ENCODE measurements at places on chromosomes 5 and 9. TPM values are rescaled to one million over a fixed set of nuclear protein-coding genes. Genes with fewer than 3 reads are reported as not detected.

GRCh38 chr5:44412286-44412685, 23.1 kb upstream of the FGF10 start:
- DNase-seq, result no peak

GRCh38 chr5:160354666-160355065, 15.8 kb downstream of the C1QTNF2 start:
- no peak for DNase-seq

DNA sequence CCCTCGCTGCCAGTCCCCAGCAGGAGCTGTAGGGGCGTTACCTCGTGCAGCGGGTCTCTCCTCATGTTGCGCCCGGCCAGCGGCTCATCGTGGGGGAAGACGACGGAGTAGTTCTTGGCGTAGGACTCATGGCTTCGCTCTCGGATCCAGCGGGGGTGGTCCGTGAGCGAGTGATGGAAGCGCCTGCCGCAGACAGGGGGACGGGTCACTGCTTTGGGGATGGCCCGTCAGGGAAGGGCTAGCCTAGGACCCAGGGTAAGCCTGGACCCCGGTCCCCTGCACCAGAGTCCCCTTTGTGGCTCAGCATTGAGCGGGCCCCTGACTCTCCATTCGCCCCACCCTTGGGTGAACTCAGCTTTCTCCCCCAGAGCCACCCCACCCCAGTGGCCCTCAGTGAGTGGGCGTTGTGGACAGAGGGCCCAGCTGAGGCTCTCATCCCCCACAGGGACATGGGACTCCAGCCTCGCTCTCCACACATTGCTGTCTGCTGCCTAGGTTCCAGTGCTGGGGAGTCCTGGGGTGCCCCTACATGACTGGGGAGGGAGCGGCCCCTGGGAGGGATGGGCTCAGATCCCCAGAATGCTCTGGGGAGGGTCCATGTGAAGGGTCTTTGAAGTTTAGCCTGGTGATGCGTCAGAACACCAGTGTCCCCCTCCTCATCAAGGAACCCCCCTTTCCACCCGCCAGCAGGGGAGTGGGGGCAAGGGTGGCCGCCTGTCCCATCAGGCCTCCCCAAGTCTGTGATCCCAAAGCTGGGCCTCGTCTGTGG, 29.7 kb downstream of the SARDH start:
- DNase-seq, result no peak

- no peak for DNase-seq
Observed at GRCh38 chr5:150120062-150120441, 33.7 kb upstream of the CSF1R start.

GRCh38 chr5:108481355-108481931, 99.5 kb upstream of the FBXL17 start:
- DNase-seq, result peak; percentile 19

- DNase-seq, result no peak
Observed at GRCh38 chr5:150144246-150144801, 11.3 kb downstream of the PDGFRB start.

- DNase-seq, result no peak
Observed at GRCh38 chr9:100052375-100052774, 46.4 kb downstream of the ERP44 start.

DNA sequence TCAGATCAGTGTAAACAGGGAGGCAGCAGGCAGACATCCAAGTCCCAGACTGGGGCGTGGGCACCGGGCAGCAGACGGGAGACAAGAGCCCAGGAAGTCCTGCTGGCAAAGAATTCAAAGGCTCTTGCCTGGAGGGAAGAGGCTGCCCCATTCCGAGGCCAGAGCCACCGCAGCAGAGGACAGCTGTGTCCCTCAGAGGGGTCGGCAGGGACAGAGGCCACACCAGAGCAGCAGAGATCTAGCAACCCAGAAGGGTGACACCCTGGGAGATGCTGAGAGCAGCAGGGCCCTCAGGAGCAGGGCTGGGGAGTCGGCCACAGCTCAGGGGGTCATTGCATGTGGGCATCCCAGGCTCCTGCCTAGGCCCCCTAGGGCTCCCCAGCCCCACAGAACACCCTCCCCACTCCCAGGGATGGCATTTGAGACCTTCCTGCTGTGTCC, 29.1 kb downstream of the ADAMTS2 start:
- no peak for DNase-seq

GRCh38 chr9:6271508-6272228, 56.1 kb downstream of the IL33 start:
- DNase-seq, result no peak

- peak; percentile 40 for DNase-seq
Observed at GRCh38 chr9:134778841-134779411, 101.7 kb upstream of the FCN2 start.

GRCh38 chr9:114805670-114806525, at the start of gene TNFSF15:
TSS of gene TNFSF15 (minus strand) at chr9:114806039. CDS start at chr9:114806012, 27 bp downstream.
- no peak for DNase-seq

- DNase-seq, result no peak
Observed at GRCh38 chr5:113199122-113199905, 222.7 kb downstream of the DCP2 start.

- no peak for DNase-seq
Observed at GRCh38 chr5:65907135-65907534, 19.2 kb upstream of the ERBIN start.

DNA sequence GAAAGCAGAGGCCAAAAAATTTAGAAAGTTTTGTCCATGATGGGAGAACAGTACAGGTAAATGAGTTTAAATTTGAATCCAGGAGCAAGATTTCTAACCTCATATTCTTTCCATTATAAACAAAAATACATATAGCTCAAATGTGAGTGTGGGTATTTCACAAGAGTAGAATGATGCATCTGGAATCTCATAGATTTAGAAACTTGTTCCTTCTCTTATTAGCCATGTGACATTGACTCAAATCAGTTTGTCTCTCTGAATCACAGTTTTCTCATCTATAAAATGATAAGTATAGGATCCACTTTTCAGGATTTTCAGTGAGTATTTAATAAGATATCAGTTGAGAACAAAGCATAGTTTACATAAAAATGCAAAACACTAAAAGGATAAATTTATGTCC, 436.3 kb upstream of the PAPPA start:
- DNase-seq, result no peak

- DNase-seq, result peak; percentile 66
Observed at GRCh38 chr5:136769900-136770684, 404.7 kb upstream of the TRPC7 start.

GRCh38 chr5:39302472-39302871, 61.8 kb downstream of the C9 start:
- no peak for DNase-seq

GRCh38 chr5:50559955-50560354, 106.5 kb upstream of the PARP8 start:
- no peak for DNase-seq

ROR2 gene
- polyA plus RNA-seq, result 20.5 TPM

NKD2 gene
- 20.5 TPM for polyA plus RNA-seq
